ENCODE measurements at places on chromosomes 5 and 9. TPM values are rescaled to one million over a fixed set of nuclear protein-coding genes. Genes with fewer than 3 reads are reported as not detected.
A peak's percentile ranks its signal among the peaks of the same experiment; 100 is the strongest.

SVEP1 gene
- total RNA-seq, result 0.04 TPM

DNA sequence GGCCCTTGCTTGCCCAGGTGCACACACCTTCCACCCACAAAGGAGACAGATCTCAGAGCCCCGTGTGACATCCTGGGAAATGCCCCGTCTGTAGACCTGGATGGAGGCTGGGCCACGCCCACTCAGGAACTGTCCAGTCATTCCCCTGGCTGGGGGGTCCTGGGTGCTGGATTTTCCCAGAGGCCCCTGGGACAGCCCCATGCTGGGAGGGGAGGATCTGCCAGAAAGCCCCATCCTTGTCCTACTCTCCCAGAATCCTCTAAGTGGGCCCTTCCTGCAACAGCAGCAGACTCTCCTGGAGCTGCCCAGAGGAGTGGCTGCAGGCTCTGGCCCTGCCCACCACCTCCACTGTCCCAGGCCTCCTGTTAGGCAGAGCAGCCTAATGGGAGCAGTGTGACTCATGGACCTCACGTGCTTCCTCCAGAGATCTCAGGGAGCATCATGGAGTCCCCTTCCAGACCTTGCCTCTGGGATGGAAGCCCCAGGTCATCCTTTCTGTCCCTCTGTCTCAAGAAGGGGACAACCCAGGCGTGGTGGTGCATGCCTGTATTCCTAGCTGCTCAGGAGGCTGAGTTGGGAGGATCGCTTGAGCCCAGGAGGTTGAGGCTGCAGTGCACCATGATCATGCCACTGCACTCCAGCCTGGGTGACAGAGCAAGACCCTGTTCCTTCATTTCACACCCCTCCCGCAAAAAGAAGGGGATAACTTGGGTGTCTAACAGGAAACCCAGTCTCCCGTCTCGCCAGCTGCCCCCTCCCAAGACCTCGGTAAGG, 51.7 kb downstream of the JADE2 start:
- H3K36me3 ChIP-seq, result peaks cover 14% of the 10 kb centered on the region
- no peak overlapping the region for H3K4me3 ChIP-seq
- H3K27ac ChIP-seq, result no peak overlapping the region
- no peaks in the 10 kb centered on the region for H3K4me1 ChIP-seq
- DNase-seq, result peak; percentile 34

CRHBP gene
- not detected for total RNA-seq

DNA sequence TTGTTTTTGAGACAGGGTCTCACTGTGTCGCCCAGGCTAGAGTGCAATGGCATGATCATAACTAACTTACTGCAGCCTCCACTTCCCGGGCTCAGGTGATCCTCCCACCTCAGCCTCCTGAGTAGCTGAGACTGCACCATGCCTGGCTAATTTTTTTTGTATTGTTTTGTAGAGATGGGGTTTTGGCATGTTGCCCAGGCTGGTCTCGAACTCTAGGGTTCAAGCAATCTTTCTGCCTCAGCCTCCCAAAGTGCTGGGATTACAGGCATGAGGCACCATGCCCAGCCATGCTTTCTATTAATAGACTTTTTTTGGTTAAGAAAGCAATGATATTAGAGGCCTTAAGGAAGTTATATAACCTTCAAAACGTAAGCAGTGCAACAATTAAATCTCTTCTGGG, 23.3 kb downstream of the CLTA start:
- no peak overlapping the region for H3K27ac ChIP-seq
- H3K4me3 ChIP-seq, result no peak overlapping the region
- H3K27me3 ChIP-seq, result no peaks in the 10 kb centered on the region

GRCh38 chr9:130854092-130854491, 19.0 kb downstream of the ABL1 start:
- no peaks in the 10 kb centered on the region for H3K27me3 ChIP-seq
- H3K4me1 ChIP-seq, result no peaks in the 10 kb centered on the region
- DNase-seq, result no peak
- no peak overlapping the region for H3K27ac ChIP-seq
- peaks cover 6% of the 10 kb centered on the region for H3K36me3 ChIP-seq
- H3K4me3 ChIP-seq, result no peak overlapping the region

GRCh38 chr5:77590347-77590746, 48.2 kb downstream of the OTP start:
- H3K36me3 ChIP-seq, result no peaks in the 10 kb centered on the region
- no peak overlapping the region for H3K27ac ChIP-seq
- no peaks in the 10 kb centered on the region for H3K4me1 ChIP-seq
- peaks cover 15% of the 10 kb centered on the region for H3K27me3 ChIP-seq
- H3K4me3 ChIP-seq, result no peak overlapping the region
- no peak for DNase-seq

Measured in PC-3 (cell line).